GM03348 (cell line): ENCODE measurements at places on chromosomes 3 and 15.

- DNase-seq: no peak
Observed at GRCh38 chr15:41941644-41942415, 30.5 kb downstream of the EHD4 start.

DNA sequence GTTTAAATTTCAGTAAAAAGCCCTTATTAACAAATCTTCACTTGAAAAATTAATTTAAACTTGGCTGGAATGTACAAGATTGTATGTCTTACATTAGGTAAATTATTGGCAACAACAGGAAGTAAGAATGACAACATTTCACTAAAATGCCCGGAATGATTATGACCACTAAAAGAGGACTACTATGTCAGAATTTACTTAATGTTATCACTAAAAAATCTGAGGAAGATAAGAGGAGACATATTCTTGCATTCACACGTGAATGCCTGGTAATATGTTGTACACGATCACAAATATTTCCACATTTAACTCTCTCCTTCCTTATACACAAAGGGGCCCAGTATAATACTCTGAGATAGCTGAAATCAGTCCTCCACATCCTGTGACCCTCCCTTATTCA is 29.7 kb downstream of the VGLL3 start:
- no peak for DNase-seq

DNA sequence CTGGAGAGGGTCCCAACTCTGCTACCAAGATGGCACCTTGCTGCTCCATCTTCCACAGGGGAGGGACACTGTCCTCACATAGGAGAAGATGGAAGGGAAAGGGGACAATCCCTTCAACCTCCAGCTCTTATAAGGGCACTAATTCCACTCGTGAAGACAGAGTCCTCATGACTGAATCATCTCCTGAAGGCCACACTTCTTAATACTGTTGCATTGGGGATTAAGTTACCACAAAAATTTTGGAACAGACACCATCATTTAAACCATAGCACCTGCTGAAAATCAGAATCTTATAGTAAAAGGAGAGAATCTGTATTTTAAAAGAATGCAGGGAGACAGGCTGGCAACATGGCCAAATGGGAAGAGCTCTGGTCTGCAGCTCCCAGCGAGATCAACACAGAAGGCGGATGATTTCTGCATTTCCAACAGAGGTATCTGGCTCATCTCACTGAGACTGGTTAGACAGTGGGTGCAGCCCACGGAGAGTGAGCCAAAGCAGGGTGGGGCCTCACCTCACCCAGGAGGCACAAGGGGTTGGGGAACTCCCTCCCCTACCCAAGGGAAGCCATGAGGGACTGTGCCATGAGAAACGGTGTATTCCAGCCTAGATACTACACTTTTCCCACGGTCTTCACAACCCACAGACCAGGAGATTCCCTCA is 69.4 kb upstream of the LIPC start:
- no peak for DNase-seq

DNA sequence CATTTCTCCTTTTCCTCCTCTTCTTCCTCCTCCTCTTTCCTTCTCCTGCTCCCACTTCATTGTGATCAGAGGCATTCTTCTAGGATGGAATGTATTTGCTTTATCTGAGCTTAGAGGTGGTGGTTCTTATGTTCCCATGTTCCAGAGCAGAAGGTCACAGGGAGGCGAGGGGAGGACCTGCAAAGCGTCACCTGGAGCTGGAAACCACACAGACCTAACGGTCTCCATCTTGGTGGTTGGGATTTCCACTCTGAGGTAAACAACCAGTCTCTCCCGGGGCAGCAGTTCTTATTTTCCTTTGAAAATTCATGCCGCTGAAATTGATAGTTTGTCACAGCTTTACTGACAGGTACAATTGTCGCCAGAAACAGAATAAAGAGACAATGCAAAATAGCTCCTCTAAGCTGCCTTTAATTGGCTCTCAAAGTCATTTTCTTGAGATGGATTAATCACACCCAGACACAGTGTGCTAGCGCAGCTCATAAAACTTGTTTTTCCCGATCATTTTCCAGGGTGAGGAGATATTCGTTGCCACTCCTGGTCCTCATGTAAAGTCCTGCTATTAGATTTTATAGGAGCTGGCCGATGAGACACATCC is 16.9 kb upstream of the AGBL1 start:
- DNase-seq: no peak

DNA sequence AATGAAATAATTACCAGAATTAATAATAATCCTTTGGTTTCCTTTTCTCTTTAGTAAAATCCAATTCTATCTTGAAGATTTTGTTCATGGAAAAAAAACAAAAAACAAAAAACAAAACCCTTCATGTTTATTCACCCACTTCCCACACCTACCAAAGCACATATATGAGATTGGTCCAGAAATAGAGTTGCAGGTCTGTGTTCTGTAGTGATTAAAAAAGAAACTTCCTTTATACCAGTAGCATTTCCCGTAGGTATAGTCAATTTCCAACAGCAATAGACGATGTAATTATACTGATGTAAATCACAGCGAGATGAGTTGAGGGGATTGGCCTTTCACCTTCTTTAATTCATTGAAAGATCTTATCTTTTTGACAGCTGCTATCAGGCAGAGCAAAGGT is 194.6 kb downstream of the SOX2 start:
- DNase-seq: no peak

- DNase-seq: no peak
Observed at GRCh38 chr3:78802562-78802930, 965.3 kb downstream of the ROBO1 start.

- no peak for DNase-seq
Observed at GRCh38 chr3:173275740-173276139, 121.8 kb upstream of the NLGN1 start.

DNA sequence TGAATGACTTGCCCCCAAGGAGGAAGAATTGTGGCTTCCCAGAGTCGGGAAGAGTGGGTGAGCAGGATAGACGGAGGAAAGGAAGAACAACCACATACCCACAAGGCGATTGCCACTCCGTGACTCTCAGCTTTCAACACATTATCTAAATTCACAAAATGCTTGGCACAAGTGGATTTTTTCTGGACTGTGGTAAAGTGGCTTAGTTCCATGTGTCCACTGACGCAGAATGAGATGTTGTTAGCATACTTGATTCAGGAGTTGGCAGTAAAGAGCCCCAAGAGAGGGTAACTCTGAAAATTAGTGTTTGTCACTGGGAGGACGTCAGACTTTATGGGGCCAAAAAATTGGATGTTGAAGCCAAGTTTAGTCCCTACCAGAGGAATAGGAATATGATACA is 198.8 kb upstream of the CTNNB1 start:
- DNase-seq: no peak

- DNase-seq: peak; percentile 57
Observed at GRCh38 chr3:115401298-115401697, 222.0 kb upstream of the GAP43 start.

DNA sequence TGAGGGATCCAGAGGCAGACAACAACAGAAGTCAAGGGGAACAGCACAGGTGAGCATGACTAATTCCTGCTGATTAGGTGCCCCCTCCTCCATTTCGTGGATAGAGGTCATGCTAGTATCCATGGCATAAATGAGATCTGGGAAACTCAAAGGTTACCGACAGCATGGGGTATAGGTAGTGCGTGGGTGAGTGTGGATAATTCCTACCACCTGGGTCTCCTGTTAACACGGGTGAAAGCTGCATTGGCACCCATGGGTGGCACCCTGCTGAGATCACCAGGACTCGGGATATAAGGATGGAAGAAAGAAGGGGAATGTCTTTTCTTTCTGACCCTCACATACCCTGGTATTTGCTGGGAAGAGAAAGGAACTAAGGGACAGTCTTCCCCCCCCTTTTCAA is 14.4 kb upstream of the CHST2 start:
- DNase-seq: no peak

DNA sequence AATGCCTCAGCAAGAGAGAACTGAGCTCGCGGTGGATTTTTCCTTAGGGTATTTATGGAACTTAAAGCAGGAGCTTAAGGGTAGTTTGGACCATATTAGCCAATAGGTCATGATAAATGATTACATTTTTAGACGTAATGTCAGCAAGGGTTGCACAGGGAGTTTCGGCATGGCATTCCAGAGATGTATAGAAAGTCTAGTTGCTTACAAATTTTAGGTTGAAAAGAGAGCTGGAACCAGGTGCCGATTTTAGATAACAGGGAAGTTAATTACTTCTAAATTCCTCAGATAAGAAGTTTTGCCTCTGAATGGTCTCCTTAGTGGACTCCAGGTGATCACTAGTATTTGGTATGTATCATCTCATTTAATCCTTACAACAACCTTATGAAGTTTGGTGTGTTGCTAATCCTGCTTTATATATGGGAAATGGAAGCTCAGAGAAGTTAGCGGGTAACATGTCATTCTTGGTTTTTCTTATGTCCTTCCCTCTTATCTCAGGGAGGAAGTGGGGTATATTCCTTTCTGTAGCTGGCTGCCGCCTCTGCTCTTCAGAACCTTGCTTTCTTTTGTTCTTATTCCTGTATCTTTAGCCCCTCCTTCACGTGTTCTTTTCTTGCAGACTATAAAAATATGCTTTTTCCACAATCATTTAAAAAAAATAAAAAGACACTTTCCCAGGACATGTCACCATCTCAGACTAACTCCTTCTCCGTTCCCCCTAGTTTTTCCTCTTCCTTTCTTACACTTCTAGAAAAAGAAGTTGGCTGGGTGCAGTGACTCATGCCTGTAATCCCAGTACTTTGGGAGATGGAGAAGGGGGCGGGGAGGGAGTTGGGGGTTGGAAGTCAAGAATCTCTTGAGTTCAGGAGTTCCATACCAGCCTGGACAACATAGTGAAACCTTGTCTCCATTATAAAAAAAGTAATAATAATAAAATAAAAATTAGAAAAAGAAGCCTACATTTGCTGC is 25.7 kb downstream of the IQGAP1 start:
- DNase-seq: no peak

- DNase-seq: no peak
Observed at GRCh38 chr3:89138048-89138447, 30.6 kb downstream of the EPHA3 start.
